ENCODE measurements at places on chromosomes 1 and 21.

DNA sequence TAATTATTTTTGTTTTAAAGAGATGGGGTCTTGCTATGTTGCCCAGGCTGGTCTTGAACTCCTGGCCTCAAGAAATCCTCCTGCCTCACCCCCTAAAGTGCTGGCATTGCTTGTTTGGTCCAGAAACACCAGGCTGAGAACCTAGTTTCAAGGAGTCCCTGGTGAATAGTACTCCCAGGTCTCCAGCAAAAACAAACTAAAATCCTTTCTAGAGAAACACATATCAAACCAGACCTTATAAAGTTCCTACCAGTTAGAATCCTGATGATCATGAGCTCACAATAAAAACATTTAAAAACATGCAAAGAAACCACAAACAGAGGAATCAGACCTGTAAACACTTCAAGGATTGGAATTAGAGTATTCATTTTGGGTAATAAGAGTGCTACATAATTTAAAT is 34.4 kb upstream of the PADI1 start:
- no peak for DNase-seq

DNA sequence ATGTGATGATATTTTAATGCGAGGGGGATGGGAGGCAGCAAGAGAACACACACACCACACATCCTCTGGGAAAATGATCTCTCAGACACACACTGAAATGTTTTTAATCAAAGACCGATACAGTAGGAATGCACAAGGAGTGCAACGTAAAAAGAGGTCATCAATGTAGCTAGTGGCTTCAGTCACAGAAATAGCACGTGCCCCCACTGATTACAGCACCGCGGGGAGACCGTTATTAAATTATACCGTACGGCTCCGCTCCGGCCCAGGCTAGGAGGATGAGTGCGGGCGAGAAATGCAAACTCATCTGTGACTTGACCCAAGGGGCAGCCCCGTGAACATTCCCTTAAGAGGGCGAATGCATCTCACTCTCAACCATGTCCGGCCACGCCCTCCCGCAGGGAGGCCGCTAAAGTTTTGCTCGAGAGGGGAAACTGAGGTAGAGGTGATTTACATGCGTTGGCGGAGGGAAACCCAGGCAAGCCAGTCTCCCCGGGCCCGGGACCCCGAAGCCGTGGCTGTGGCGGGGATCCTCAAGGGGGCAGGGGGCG is 552 bp downstream of the UBR4 start:
- peak; percentile 12 for DNase-seq

DNA sequence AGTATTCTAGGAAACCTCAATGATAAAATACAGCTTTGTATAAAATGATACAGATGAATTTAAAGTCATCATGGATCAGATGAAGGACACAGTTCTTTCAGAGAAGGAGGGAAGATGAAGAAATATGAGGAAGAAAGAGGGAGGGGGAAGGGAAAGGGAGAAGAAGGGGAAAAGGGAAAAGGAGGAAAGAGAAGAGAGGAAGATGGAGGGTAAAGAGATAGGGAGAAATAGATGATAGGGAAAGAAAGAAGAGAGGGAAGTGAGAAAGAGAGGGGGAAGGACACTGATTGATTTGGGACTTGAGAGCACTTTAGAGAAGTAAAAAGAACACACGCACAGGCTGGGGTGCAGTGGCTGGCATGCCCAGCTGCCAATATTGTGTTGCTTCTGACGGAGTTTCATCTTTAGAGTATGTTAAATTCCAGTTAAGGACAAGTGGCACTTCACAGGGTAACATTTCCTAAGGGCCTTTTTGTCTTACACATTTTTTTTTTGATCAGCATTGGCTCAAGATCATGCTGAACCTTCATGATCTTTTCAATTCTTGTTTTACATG is 235.9 kb upstream of the DMRTA2 start:
- DNase-seq = no peak

- no peak for DNase-seq
These were observed 140.0 kb downstream of the EDEM3 start for GRCh38 chr1:184614667-184615066.

DNA sequence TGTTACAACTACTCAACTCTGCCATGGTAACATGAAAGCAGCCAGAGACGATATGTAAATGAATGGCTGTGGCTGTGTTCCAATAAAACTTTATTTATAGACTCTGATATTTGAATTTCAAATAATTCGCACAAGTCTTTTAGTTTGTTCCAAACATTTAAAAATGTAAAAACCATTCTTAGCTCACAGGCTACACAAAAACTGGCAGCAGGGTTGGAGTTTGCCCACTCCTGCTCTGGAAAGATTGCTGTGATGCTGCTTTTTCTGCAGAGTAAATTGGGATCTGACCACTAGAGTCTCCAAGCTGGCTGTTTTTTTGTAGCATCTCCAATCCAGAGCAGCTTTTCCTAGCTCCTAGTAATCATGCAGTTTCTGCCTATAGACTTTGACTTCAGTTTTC is 157.5 kb downstream of the CHRM3 start:
- no peak for DNase-seq

DNA sequence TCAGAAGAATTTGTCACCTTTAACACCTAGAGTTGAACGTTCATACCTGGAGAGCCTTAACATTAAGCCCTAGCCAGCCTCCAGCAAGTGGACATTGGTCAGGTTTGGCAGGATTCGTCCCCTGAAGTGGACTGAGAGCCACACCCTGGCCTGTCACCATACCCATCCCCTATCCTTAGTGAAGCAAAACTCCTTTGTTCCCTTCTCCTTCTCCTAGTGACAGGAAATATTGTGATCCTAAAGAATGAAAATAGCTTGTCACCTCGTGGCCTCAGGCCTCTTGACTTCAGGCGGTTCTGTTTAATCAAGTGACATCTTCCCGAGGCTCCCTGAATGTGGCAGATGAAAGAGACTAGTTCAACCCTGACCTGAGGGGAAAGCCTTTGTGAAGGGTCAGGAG is 52.3 kb downstream of the UBE4B start:
- no peak for DNase-seq

DNA sequence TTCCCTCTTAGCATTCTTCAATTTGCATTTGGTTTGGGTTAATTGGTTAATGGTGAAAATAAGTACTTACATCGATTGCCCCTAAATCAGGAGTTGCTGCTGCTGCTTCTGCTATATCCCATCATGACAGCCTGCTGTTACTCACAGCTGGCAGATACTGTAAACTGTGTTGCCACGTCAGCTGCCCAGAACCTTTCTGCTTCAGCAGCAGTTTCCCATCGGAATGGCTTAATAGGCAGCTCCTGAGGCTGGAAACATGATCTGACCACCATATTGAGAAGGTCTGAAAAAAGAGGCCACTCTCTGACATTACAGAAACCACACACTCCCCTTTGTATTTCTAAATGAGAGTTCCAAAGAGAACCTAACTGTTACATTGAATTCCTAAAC is 14.3 kb upstream of the SEC16B start:
- no peak for DNase-seq

DNA sequence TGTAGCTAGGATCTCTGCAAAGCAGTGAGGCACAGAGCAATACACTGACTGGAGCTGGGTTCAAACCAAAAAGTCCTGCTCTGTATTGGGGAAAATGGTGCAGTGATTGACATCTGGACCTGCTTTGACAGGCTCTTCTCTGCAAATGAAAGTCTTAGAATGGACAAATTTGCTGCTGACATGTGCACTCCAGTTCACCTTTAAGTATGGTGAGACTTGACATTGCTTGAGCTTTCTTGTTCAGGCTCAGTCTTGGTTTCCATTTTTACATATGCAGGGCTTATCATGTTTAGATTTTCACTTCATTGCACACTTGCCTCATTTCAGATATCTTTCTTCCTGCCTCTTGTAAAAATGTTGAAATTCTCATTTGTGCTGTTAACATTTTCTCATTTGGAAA is 1655.0 kb downstream of the MRPL39 start:
- DNase-seq = no peak

- DNase-seq = no peak
These were observed 46.9 kb upstream of the ADARB1 start for GRCh38 chr21:45027241-45028196.

DNA sequence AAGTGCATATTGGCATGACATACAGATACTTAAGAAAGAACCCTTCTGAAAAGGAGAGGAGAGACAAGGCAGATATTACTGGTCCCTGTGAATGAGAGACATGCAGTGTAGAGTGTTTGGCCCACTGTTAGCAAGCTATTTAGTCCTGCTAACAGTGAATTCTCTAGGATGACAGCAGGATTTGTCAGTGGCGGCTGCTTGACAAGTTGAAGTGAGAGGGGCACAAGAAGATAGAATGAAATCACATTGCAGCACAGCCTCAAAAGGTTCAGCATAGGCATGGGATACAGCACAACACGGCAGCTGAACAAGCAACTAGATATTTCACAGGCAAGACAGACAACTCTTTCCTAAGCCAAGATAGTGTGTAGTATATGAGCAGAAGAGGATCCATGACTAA is 407.9 kb downstream of the PLA2G4A start:
- no peak for DNase-seq

DNA sequence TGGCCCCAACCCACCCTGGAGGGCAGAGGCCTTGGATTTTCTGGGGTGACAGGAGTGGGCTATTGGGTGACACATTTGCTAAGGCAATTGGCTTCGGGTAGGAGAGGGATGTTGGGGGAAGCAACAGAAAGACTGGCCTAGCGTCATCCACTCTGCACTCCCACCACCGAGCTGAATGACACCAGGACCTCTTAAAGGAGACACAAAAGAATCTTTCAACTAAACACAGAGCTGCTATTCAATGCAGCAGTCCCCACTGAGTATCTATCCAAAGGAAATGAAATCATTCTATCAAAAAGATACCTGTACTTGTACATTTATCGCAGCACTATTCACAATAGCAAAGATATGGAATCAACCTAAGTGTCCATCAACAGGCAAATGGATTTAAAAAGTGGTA is 6.2 kb downstream of the TFF2 start:
- DNase-seq = no peak

DNA sequence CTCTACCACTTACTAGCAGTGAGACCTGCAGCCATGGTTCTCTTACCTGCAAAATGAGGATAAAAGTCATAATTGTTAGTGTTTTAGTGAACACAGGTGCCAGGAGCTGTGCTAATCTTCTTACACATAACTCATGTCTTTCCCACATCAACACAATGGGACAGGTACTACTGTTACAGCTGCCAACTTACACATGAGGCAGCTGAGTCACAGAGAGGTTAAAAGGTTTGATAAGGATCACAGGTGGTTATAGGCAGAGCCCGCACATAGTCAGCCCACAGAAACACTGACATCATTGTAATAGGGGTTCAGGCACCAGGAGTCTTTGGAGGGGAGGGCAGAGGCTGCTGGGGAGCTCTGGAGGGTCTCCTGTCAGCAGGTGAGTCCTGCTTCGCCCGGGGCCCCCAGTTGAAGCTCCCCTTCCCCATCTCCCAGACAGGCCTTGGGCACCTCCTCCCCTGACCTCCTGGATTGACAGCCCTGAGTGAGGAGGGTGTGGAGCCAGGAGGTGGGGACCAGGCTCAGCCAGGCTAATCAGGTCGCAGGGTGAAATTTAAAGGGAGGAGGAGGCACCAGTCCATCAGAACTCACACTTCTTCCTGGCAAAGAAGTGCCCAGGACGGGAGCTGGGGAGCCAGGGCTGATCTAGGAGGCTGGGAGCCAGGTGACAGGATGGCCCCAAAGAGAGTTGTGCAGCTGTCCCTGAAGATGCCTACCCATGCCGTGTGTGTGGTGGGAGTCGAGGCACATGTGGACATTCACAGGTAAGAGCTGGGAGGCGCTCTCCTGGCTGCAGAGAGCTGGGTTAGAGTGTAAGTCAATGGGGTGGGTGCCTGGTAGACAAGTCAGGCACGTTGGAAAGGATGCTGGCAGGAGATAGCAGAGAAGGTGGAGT is at the start of gene PADI1:
TSS of gene PADI1 (plus strand) at position 583 of the 895 bp plus-strand sequence. CDS start at position 673, 90 bp downstream.
- no peak for DNase-seq

- no peak for DNase-seq
These were observed 46.4 kb upstream of the SLC22A15 start for GRCh38 chr1:115929881-115930280.

DNA sequence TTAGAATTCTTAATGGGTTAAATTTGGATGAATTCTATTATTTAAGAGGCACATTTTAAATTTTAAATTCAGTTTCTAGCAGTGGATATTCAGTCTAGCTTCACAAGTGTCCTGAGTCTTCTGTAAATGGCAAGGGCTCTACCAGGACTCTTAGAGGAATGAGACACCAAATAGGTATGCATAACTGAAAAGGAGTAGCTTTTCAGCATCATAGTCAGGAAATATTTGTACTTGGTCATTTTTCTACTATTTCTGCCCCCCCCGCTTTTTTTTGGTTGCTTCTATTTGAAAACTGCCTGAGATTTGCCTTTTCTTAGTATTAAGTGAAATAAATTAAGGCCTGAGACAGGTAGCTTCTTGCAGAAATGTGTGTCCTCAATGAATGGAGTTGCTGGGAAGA is 80.2 kb downstream of the MAST2 start:
- DNase-seq = no peak

GRCh38 chr1:81547261-81547911 is 253.3 kb upstream of the ADGRL2 start:
- no peak for DNase-seq

DNA sequence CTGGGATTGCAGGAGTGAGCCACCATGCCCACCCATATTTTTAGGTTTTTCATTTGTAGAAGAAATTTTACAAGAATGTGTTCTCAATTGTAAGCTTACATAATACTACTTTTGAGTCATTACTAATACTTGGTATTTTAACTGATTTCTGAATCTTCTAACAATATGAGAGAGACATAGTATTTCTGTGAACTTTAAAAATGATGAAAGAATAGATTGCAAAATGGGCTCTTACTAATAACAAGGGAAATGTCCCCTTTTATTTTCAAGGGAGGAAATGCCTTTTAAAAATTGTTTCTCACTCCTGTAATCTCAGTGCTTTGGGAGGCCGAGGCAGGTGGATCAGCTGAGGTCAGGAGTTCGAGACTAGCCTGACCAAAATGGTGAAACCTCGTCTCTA is 5.9 kb downstream of the AGO3 start:
- DNase-seq = no peak

- DNase-seq = no peak
These were observed 1.0 kb upstream of the CELA2A start for GRCh38 chr1:15455522-15455921.
